ENCODE measurements at places on chromosomes 11 and 22.

DNA sequence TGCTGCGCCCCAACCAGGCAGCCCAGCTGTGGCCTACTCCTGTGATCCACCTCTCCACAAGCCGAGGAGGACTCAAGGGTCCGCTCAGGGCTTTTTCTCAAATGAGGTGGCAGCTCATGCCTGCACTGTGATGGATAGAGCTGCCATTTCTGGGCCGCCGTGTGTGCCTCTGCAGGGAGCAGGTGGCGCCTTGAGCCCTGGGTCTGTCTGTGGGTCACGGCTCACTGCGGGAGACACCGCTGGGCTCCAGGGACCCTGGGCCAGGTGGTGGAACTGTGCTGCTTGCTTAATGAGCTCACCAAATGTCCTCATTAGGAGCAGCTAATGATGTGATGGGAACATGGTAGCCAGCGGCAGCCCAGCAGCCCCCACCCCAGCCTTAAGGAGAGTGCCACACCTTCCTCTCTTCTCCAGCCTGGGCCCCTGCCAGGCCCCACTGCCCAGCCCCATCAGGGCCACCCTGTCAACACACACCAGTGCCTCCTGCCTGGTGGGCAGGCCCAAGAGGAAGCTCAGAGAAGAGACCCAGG, 50.8 kb downstream of the DHCR7 start:
- DNase-seq = no peak
- H3K4me1 ChIP-seq = no peaks in the 10 kb centered on the region
- no peak overlapping the region for H3K27ac ChIP-seq
- peaks cover 13% of the 10 kb centered on the region for H3K27me3 ChIP-seq
- H3K36me3 ChIP-seq = no peaks in the 10 kb centered on the region

- H3K4me3 ChIP-seq = no peak overlapping the region
- no peak overlapping the region for H3K27ac ChIP-seq
- H3K4me1 ChIP-seq = no peaks in the 10 kb centered on the region
- DNase-seq = no peak
- no peaks in the 10 kb centered on the region for H3K36me3 ChIP-seq
- H3K27me3 ChIP-seq = no peaks in the 10 kb centered on the region
These were observed 1314.0 kb downstream of the JRKL start for GRCh38 chr11:97703851-97704250.

GRCh38 chr22:35660291-35661127, 12.3 kb downstream of the APOL6 start:
- H3K27me3 ChIP-seq = no peaks in the 10 kb centered on the region
- no peak overlapping the region for H3K4me3 ChIP-seq
- no peak overlapping the region for H3K27ac ChIP-seq
- peaks cover 3% of the 10 kb centered on the region for H3K36me3 ChIP-seq

DNA sequence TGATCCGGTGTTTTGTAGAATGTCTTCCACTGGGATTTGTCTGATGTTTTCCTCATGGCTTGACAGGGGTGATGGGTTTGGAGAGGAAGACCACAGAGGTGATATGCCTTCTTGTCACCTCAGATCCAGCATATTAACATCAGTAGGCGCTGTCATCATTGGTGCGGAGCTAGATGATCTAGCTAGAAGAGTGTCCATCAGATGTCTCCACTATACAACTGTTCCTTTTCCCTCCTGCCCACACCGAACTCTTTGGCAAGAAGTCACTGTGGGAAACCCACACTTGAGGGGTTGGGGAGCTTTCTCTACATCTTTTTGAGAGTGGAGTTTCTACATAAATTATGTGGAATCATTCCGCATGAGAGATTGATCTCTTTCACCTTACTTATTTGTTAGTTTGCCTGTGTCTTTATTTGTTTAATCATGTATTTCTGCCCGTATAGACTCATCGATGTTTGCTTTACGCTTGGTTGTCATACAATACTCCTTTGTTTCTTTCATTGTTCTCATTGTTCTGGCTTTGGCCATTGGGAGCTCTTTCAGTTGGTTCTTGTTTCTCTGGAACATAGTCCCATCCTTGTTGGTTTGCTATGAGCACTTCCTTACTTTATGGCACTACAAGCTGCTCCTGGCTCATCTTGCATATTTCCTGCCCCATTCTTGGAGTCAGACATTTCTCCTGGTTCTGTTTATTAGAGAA, 1420.3 kb downstream of the BRD1 start:
- H3K27me3 ChIP-seq = no peaks in the 10 kb centered on the region
- H3K4me1 ChIP-seq = no peaks in the 10 kb centered on the region
- no peak overlapping the region for H3K27ac ChIP-seq
- H3K4me3 ChIP-seq = no peak overlapping the region

- H3K27ac ChIP-seq = no peak overlapping the region
- no peak for DNase-seq
- no peaks in the 10 kb centered on the region for H3K4me1 ChIP-seq
- no peak overlapping the region for H3K4me3 ChIP-seq
These were observed 135.0 kb downstream of the BRD1 start for GRCh38 chr22:49692499-49693225.
